Left renal pelvis (tissue), 4 donors: ENCODE measurements at places on chromosomes 6 and 20. TPM values are rescaled to one million over a fixed set of nuclear protein-coding genes. Genes with fewer than 3 reads are reported as not detected.

DNA sequence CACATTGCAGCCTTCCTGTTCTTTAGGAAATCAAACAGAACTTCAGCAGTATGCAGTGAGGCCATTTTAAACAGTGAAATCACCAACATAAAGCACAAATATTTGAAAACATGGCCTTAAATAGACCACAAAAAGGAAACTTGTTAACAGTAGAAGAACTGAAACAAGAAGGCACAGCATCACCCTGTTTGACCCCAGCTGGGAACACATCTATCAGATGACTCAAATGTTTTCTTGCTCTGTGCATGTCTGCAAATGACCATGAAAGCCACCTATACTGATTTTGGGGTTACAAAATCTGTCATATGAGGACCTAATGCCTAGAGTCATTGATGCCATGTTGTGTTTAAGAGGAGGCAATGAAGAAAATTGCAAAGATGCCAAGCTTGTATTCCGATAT is 123.8 kb upstream of the ADGRF1 start:
- no peak for DNase-seq

DNA sequence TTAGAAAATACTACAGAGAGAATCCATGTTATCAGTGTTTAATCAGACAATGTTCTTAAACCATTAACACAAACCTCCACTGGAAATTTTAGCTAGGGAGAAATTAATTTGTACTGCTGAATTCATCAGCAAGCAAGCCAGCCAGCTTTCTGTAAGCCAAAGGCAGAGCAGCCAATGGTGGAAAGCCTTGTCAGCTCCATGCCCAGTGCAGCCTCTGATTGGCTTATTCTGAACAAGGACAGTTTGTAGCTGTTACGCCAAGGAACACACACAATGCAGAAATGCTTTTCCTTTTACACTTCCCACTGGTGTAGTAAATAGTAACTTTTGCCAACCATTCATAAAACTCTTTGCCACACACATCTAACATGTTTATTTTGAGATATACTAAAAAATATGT is 265.0 kb downstream of the TENT5A start:
- no peak for DNase-seq

GRCh38 chr20:46174469-46175126 is 56.5 kb downstream of the CD40 start:
- no peak for DNase-seq

- no peak for DNase-seq
Measured at GRCh38 chr6:72552938-72553337, 68.9 kb upstream of the KCNQ5 start.

DNA sequence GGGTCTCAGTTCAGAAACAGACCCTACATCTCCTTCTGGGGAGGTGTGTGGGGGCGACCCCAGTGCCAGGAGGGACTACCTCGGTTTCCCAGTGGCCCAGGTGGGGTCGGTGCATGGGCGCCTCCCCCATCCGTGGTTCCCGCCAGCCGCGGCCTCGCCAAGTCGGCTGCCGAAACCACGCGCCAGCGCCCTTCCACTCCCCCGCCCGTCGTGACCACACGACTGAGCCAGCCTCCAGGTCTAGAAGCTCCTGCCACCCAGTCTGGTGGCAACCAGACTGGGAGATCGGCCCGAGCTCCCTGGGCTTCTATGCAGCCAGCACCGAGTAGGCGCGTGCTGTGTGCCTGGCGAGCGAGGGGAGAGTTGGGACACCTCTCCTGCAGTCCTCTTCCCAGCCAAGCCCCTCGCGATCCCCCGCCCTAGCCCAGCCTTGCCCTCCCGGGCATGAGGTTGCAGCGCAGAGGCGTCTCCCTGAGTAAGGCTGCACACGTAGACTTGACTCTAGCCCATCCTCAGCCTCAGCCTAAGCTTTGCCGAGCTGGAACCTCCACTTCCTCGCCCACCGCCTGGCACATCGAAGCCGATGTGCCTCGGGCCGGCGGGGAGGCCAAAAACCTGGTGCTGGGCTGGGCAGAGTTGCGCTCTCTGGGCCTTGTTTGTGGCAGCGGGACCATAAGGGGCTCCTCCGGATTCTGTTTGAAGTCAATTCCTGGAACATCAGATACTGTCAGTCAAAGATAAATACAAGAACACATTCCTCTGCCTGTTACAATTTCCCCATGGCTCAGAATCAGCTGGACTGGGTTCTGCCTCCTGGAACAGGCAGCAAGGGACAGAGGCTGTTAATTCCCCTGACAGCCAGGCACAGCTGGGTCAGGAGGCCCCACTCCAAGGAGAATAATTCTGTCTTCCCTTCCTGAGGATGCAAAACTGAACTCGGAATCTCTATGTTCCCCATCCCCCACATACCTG is 1.5 kb upstream of the CPNE5 start:
- DNase-seq = no peak

DNA sequence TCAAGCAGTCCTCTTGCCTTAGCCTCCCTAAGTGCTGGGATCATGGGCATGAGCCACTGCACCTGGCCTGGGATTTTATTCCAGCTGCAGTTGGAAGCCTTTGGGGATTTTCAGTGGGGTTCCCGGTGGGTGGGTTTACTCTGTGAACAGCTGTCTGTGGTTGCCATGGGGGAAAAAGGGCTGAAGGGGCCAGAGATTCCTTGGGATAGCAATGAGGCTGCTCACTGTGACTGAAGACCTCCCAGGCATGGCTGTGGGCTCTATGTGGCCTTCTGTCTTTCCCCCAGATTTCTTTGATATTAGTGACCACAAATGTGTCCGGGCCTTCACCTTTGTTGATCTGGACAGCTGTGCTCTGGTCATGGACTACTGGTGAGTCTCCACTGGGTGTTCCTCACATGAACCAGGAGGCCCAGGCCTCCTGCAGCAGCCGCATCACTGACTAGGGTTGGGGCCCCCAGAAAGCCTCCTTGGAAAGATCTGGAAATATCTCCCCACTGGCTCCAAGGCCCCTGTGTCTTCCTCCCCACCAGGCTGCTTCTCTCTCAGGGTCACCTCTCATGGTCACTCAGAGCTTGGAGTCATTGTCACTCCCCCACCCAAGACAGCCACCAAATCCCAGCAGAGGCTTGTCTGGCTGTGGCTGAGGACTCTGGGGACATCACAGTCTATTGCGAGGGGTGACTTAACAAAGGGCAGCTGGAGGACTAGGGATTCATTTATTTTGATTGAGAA is 33.4 kb downstream of the EFCAB8 start:
- no peak for DNase-seq

DNA sequence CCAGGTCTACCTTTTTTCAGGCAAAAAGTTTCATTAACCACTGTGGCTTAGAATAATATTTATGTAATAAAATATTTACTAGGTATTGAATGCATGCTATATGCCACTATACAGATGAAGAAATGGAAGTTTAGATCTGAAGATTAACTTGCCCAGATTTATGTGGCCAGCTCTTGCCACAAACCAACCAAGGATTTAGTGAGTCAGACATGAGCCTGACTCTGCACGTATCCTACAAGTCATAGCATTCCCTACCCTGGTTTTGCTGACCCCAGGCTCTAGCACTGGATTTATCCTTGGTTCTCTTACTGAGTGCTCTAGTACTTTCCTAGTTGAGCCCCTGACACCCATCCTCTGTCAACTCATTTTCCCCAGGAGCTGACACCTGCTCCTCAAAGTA is 75.4 kb downstream of the ANKEF1 start:
- DNase-seq = no peak

GRCh38 chr6:105935416-105935815 is 150.7 kb upstream of the PRDM1 start:
- DNase-seq = no peak

DNA sequence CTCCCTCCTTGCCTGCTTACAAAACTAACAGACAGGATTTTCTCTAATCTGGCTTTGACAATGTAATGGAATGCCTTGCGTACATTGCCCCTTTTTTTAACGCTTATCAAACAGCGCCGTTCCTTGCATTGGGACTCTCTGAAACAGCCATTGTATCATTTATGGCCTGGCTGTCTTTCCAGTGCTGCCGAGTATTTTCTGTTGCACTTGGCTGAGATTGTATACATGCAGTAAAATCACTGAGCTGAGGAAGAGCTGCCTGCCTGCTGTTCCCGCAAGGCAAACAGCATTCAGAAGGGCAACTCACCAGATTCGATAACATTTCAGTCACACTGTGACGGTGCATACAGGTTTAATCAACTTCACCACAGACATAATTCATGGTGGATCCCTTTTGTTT is 106.0 kb downstream of the SH3BGRL2 start:
- DNase-seq = peak; percentile 22

DNA sequence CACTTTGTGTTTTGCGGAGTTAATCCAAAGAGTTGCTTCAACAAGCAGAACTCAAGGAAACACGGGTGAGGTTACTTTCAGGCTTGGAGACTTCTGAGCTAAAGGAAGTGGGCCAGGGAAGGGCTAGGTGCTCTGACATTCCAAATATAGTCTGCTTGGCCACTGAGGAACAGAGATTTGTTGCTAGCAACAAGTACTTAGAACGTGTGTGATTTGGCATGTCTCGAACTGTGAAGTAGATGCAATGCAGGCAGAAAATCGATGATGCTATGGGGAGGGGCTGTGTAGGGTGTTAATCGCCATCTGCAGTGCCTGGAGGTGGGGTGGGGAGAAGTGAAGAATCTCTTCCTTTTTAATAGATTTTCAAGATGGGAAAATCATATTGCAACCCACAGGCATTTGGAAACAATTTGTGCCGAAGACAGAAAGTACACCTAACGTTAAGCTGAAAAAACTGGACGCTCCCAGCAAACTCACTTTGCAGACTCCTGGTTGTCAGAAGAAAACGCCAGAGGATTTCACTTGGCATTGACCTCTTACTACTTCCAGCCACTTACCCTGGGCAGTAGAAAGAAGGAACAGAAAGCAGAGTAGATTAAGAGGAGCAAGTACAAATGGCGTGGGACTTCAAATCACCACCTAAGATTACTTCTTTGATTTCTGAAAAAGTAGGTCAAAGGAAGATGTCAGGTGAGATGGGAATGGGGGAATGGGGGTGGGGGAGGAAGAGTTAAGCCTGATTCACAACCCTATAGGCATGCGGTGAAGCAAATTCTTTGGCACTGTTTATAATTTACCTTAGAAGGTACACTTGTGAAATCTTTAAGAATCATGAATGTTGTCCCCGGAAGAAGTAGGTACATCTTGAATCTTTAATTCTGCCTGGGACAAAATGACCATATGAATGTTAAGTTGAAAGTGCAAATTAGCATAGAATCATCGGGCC is 314.1 kb downstream of the CD83 start:
- DNase-seq = no peak

GRCh38 chr6:8182902-8183665 is 80.7 kb upstream of the EEF1E1 start:
- no peak for DNase-seq

- DNase-seq = no peak
Measured at GRCh38 chr20:57392512-57393271, 1.5 kb downstream of the RBM38 start.

DNA sequence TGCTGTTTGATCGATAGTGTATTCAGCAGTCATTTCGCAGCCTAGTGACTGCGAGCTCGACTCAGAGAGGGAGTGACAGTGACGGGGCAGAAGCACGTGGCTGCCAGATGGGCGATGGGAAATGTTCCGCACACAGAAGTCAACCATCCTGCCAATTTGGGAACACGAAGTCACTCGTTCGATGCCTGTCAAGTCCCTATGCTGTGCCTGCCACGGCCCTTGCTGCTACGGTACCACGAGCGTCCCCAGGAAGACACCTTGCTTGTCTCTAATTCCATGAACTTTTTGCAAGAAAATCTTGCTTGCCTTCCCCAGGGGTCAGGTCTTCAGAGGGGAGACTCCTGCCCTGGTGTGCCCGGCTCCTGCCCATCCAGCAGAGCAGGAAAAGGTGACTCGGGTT is 17.0 kb upstream of the STX16 start:
- DNase-seq = no peak

Gene CCR6
- polyA plus RNA-seq = not detected

DNA sequence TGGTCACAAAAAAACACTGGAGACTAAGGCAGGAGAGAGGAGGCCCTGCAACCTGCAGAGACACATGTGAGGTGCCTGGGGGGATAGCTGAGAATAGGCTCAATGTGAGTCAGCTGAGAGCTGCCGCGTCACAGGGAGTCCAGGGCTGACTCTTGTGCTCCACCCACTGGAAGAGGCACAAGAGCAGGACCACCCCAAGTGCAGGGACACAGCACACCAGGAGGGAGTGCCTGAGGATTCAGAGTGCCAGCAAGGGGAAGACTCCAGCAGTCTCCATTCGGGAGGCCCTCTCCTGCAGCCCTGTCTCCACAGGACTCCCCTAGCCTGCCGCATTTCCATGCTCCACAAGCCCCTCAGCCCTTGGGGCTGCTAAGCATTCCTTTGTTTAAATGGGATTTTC is 105.5 kb downstream of the HUS1B start:
- DNase-seq = no peak

GRCh38 chr6:166253778-166254204 is 54.4 kb downstream of the PRR18 start:
- no peak for DNase-seq

Gene CHRNA4
- 1.6 TPM for polyA plus RNA-seq

Gene THBD
- 6.7 TPM for polyA plus RNA-seq

Gene RAET1L
- not detected for polyA plus RNA-seq

- no peak for DNase-seq
Measured at GRCh38 chr20:52103913-52104545, 87.5 kb downstream of the ZFP64 start.

DNA sequence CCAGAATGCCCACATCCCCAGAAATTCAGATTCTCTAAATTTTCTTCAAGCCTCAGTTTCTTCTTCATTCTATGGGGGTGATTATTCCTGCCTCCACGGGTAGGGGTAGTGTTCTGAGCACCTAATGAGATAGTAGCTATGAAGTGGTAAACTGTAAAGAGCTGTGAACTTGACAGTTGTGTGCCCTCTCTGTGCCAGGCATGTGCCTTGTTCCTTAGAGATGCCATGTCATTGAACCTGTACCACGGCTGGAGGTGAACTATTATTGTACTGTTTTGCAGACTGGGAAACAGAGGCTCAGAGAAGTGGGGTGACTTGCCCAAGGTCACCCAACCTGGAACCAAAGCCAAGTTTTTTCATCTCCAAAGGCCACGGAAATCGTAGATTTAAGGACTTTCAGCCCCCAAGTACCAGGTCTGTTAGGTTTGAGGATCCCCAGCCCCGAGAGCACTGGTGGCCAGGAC is 67.7 kb upstream of the SIRPA start:
- no peak for DNase-seq

Gene BMP5
- 2.8 TPM for polyA plus RNA-seq

Gene SEMG1
- not detected for polyA plus RNA-seq

GRCh38 chr6:12648171-12648570 is 68.4 kb upstream of the PHACTR1 start:
- DNase-seq = no peak

Gene CNKSR3
- 33.1 TPM for polyA plus RNA-seq

GRCh38 chr6:16274483-16274882 is 36.1 kb downstream of the GMPR start:
- no peak for DNase-seq

Gene CALHM4
- polyA plus RNA-seq = 0.26 TPM

Gene CYP21A2
- polyA plus RNA-seq = 0.76 TPM

Gene CCN6
- polyA plus RNA-seq = 4.6 TPM

GRCh38 chr6:150528648-150529285 is 70.9 kb upstream of the PLEKHG1 start:
- DNase-seq = peak; percentile 64

DNA sequence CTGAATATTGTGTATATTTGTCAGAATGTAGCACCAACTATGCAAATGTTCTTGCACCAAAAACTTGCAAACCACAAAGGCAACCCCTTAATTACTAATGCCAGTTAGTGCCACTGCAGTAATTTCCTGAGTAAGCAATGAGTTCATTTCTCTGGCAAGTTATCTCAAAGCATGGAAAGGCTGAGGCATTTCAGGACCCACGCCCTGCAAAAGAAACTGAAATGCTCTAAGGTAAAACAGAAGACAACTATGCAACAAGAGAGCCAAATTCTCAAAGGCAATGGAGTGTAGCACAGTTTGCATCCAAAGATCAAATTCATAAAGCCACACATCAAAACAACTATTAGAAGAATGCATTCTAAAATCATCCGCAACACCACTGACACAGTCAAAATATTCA is 994.4 kb downstream of the EYS start:
- DNase-seq = no peak
